Fibroblast of mammary gland (primary cell): ENCODE measurements at places on chromosomes 13 and 19.

- DNase-seq, result no peak
These were observed 7.3 kb upstream of the MCF2L start for GRCh38 chr13:112961457-112962369.

DNA sequence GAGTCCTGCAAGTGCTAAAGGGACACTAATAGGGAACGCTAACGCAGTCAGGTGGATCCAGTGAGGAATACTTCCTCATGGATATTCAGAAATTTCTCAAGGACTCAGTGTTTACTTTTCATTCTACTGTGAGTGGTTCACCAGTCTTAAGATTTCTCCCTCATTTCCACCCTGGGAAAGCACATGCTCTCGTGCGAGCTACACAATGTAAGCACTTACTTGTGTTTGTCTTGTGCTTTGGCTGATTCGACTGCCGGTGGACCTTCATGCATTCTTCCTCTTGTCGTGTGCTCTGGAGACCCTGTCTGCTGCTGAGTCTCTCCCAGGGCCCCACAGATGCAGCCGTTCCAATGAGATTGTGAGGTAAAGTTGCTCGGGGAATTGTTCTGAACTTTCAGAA, 180.1 kb downstream of the NUFIP1 start:
- no peak for DNase-seq

DNA sequence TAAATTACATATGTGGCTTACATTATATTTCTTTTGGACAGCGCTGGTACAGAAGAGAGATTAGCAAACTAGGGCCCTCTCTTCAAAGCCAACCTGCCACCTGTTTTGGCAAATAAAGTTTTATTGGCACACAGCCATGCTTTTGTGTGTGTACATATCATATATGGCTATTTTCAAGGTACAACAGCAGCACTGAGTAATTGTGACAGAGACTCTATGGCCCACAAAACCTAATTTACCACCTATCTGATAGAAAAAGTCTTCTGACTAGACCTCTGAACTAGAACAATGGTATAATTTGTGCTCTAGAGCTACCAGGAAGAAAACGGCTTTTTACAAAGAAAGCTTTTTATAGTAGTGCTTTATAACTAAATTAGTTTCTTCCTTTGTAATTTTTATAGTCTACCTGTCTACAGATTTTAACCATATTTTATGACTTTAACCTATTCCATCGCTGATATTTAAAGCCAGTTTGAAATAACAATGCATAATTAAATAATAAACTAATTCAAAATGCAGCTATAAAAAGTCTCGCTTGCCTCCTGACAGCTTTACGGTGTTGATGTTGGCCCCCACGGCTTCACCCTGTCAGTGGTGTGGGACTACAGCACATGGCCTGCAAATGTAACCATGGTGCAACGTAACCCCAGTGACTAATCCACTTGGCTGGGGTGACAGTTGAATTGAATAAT, 17.7 kb upstream of the DPY19L3 start:
- peak; percentile 85 for DNase-seq

- DNase-seq, result no peak
These were observed 17.7 kb downstream of the TSHZ3 start for GRCh38 chr19:31331536-31331935.

DNA sequence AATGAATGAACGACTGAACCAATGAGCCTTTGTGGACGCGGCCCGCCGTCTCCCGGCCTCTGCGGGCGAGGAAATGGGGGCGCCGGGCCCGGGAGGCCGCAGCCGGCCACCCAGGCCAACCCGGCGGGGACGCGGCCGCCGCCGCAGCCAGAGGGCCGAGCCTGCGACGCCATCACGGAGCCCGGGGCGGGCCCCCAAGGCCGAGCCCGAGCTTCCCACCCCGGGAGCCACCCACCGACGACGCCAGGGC, 216 bp downstream of the SUGP2 start:
- DNase-seq, result no peak

- no peak for DNase-seq
These were observed 2.7 kb upstream of the PLA2G4C start for GRCh38 chr19:48113190-48113917.

DNA sequence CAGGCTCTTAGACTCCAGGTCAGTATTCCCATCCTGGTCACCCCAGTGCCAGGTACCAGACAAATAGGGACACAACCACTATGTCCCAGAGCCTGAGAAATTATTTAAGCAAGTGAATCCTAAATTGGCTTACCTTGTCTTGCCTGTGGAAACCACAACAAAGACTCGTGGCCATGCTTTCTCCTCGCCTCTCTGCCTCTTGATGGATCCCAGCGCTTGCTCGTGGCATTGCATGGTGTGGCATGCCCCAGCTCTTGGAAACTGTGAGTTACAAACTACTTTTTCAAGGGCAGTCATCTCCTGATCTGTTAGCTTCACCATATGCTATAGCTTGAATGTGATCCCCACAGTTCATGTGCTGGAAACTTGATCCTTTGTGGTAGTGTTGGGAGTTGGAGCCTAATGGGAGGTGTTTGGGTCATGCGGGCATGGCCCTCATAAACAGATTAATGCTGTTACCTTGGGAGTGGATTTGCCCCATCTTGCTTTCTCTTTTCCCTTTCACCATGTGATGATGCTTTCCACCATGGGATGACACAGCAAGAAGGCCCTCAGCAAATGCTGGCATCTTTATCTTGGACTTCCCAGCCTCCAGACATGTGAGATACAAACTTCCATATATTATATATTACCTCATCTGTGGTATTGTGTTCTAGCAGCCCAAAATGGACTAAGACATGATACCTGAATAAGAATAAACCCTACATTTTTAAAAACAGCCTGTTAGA, 31.2 kb downstream of the SPRYD7 start:
- no peak for DNase-seq
